ENCODE measurements at places on chromosomes 5 and 9.

DNA sequence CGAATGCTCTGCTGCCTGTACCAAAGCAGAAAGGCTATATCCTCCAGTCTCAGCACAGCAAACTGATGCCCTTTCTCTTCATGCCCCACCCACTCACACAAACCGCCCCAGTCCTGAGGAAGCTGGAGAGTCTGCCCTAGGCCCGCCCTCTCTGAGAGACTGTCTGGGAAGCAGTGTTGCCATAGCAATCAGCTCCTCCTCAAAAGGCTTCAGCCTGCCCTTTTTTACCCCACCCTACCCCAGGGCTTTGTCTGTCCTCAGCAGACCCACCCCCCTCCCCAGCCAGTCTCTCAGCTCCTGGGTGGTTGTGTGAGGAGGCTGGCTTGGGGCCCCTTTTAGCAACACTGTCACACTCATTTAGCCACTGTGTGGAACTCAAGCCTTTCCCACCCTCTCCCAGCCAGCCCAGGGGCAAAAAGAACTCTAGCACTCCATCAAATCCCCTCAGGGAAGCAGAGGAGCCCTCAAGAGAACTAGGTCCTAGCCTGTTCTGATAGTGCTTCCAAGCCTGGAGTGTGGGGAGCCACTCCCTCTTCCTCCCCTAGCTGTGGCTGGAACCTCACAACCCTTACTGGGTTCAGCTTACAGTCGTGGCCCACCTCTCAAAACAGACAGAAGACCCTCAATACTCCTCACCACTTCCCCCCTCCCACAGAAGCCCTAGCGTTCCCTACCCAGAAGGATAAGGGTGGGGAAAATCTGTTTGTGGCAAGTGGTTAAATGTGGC lies 1.4 kb downstream of the ATOSB start:
- H3K4me1 ChIP-seq = peaks cover 32% of the 10 kb centered on the region
- peak overlapping the region; percentile 57 for H3K4me3 ChIP-seq
- H3K27me3 ChIP-seq = no peaks in the 10 kb centered on the region
- peak overlapping the region; percentile 92 for H3K27ac ChIP-seq
- H3K36me3 ChIP-seq = no peaks in the 10 kb centered on the region
- peak; percentile 93 for DNase-seq

DNA sequence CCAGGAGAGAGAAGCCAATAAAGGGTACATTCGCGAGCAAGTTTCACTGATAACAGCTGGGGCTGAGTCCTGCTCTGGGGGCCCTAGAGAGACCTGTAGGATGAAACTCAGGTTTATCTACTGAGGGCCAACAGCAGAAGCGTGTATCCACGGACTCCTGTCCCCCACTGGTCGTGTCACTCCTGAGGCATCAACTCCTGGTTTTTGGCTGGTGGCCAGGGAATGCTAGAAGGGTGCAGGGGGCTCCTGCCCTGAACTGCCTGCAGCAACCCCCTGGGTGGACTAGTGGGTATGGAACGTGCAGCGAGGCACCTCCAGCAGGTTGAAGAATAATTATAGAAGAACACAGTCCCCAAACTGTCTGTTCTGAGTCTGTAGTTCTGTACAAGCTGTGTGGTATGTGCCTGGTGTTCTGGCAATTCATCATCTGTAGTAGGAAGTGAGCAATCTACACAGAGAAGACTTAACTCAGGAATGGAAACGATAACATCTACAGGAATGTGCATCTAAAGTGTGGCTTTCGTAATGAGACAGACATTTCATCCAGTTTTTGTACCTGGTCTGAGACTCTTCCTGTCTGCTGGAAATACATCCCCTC lies 64.5 kb upstream of the GNA14 start:
- H3K36me3 ChIP-seq = no peaks in the 10 kb centered on the region
- DNase-seq = no peak
- H3K4me3 ChIP-seq = no peak overlapping the region
- no peaks in the 10 kb centered on the region for H3K4me1 ChIP-seq
- H3K27ac ChIP-seq = no peak overlapping the region

DNA sequence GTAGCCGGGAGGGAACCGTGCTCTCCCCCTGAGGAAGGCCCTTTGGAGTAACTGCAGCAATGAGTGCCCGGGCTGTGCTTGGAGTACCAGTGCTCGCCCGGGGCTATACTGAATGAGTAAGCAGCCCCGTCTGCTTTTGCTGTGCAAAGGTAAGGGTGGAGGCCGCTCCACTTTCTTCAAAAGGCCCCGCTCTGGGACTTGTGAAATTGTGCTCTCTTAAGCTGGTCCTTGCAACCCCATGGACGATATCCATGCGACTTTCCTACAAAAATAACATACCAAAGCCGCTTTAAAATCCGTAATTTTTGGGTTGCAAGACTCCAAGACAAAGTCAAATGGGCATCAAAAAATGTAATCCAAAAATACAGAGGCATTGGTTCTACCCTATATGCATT lies 578 bp upstream of the TNFAIP8 start:
- H3K4me3 ChIP-seq = no peak overlapping the region
- peak; percentile 42 for DNase-seq
- H3K27ac ChIP-seq = no peak overlapping the region
- H3K36me3 ChIP-seq = no peaks in the 10 kb centered on the region
- no peaks in the 10 kb centered on the region for H3K27me3 ChIP-seq

GRCh38 chr9:114779352-114779845 lies 26.4 kb downstream of the TNFSF15 start:
- H3K4me1 ChIP-seq = peaks cover 5% of the 10 kb centered on the region
- H3K27me3 ChIP-seq = no peaks in the 10 kb centered on the region
- H3K27ac ChIP-seq = no peak overlapping the region
- H3K36me3 ChIP-seq = no peaks in the 10 kb centered on the region
- peak; percentile 36 for DNase-seq

GRCh38 chr5:150067405-150067960 lies 18.9 kb downstream of the CSF1R start:
- H3K4me3 ChIP-seq = no peak overlapping the region
- no peak for DNase-seq
- H3K27me3 ChIP-seq = peaks cover 2% of the 10 kb centered on the region
- no peak overlapping the region for H3K27ac ChIP-seq

DNA sequence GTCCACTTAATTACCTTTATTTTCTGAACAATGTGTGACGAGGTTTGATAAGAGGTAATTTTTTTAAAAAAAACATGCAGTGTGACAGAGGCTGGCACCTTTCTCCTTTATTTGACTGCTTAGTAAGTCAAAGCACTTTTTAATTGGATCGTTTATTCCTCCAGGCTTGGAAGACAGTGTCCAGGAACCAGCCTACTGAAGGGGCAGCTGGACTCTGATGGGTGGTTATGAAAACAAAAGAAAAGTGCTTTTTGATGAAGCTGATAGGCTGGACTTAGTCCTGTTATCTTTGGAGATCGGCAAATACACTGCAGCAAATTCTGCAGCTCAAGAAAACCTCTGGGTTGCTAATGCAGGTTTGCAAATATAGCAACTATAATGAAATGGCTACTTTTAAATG lies 141.7 kb downstream of the DCP2 start:
- no peak overlapping the region for H3K4me3 ChIP-seq
- H3K27me3 ChIP-seq = no peaks in the 10 kb centered on the region
- no peaks in the 10 kb centered on the region for H3K36me3 ChIP-seq
- peaks cover 12% of the 10 kb centered on the region for H3K4me1 ChIP-seq
- no peak overlapping the region for H3K27ac ChIP-seq

DNA sequence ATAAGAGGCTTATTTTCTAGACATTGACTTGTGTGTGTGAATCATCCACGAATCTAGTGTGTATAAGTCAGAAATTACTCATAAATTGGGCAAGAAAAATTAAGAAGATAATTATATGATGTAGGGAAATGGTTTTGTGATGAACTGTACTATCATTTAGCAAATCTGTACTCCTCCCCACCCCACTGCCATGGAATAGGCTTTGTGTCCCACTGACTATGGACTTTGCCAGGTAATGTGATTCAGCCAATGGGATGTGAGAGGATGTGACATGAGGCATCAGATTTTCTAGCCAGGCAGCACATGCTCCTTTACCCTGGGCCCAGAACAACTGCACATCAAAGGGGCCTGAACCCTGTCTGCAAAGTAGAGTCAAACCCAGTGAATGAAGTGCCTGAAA lies 406.6 kb downstream of the CTNND2 start:
- H3K27me3 ChIP-seq = no peaks in the 10 kb centered on the region
- no peak for DNase-seq
- no peak overlapping the region for H3K27ac ChIP-seq
- no peak overlapping the region for H3K4me3 ChIP-seq
- no peaks in the 10 kb centered on the region for H3K36me3 ChIP-seq
- H3K4me1 ChIP-seq = no peaks in the 10 kb centered on the region

Measured in lung (tissue), 17 donors.